ENCODE measurements at places on chromosomes 3 and 15.

GRCh38 chr3:59843821-59844220 lies 794.0 kb upstream of the CFAP20DC start:
- DNase-seq: no peak

GRCh38 chr3:138434875-138435772 lies 708 bp downstream of the ESYT3 start:
- no peak for DNase-seq

DNA sequence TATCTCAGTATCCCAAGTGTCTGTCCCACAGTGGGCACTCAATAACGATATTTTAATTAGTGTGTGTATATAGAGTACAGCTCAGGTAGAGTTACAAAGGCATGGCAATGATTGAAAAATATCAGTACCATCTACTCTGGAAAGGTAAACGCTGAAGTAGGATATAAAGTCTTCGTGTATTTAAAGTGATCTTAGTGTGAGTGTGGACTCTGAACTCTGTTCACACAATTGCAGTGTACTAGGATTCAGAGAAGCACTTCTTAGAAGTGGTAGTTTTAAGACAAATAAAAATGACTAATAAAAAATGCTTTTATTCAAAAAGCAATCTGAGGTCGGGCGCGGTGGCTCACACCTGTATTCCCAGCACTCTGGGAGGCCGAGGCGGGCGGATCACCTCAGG lies 62.9 kb upstream of the RAP2B start:
- DNase-seq: no peak

- DNase-seq: no peak
These were observed 221.6 kb upstream of the LMCD1 start for GRCh38 chr3:8279886-8280550.

DNA sequence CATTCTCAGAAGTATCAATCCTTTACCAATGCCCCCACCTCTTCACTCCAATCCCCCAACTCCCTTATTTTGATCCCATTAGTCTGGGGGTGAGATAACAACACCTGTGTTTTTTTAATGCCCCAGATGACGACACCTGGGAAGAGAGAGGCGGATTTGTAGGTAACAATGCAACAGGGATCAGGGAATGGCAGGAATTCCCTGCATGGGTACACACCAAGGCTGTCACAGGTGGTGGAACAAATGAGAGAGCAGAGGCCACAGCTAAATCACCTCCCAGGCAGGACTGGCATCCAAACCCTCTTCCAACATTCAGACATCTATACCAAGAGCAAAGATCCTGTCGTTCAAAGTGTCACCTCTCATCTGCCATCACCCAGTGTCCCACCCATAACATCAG lies 319.2 kb upstream of the TRIM42 start:
- no peak for DNase-seq

DNA sequence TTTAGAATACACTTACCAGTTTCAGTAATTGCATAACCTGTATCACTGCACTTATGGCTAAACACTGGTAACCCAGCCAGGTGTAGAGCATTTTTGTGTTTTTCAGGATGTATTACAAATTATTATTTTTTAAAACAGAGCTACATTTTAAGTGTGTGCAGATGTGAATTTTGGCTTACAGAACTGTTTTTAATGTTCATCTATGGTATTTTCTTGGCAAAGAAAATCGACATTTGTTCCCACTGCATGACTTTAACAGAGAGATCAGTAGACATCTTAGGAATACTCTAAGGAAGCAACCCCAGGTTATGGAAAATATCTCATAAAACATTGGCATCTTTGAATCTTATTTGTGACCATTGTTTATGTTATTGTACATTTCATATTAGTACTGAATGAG lies 73.3 kb downstream of the ATP13A4 start:
- no peak for DNase-seq

- no peak for DNase-seq
These were observed 47.0 kb downstream of the ZBTB20 start for GRCh38 chr3:115099986-115100571.

DNA sequence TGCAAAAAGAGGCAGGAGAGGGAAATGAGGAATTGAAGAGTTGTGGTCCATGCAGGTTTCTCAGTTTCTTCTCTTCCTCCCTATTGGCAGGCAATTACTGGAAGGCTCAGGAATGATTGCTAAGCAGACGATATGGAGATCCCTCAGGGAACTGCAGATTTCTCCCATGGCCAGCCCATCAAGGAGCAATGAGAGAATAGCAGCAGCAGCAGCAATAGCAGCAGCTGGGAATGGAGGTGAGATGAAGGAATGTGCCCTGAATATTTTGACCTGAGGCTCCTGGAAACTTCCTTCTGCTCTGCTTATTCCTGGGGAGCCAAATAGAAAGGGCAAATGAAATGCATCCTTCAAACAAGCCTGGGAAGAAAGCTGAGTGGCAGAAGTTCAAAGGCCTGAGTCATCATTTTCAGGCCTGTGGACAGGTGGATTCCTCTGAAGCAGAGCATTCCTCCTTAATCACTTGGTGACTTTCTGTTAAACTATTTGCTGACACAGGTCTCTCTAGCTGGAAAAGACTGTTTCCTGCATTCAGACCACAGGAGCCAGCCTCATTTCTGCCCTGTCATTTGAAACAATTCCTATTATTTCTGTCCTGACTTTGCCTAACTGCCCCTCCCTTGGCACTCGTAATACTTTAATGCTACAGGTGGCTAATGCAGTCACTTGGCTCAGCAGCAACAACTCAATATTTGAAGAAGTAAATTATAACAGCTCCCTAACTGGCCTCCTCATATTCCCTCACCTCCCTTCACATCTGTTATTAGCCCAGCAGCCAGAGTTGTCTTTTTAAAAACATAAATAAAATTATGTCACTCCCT lies 146.9 kb upstream of the GADL1 start:
- DNase-seq: no peak

DNA sequence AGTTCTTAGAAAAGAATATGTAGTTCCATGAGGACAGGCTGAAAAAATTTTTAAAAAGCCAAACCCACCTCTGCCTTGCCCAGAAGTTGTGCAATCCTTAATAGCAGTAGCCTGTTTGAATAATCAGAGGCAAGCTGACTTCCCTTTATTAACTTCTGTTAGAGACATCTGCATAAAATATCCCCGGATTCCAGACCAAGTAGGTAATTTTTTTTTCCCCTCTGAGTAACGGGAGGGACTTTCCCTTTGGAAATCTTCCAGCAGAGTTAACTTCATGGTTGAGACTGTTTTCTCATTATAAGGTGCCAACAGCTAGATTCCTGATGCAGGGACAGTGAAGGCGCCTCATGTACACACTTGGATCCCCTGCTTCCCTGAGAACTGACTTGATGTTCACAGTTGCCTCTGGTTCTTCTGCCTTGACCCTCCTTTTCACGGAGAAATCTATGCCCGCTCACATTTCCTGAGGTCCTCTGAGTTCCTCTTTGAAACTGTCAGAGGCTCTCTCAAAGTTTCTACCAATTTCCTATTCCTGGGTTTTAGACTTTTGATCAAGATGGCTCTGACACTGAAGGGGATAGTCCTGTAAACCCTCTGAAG lies 227.6 kb upstream of the BHLHE40 start:
- no peak for DNase-seq

- no peak for DNase-seq
These were observed 17.7 kb upstream of the ADAMTS7 start for GRCh38 chr15:78828920-78829319.

GRCh38 chr3:134372396-134373270 lies 1.6 kb downstream of the AMOTL2 start:
- no peak for DNase-seq

GRCh38 chr3:119245778-119246177 lies 5.1 kb upstream of the B4GALT4 start:
- DNase-seq: no peak

DNA sequence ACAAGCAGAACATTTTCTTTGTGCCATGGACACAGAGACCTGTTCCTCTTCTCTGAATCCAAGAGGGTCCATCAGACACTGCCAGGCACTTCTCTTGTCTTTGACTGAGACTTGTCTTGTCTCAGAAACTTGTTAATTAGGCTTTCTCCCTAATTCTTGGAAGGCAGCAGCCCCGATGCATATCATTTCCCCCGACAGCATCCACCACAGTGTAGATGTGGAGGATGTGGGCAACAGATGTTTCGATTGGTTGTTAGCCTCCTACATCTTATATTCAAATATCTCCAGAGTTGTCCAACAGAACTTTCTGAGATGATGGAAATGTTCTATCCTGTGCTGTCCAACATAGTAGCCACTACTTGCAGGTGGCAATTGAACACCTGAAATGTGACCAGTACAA lies 15.5 kb downstream of the GASK1A start:
- no peak for DNase-seq

DNA sequence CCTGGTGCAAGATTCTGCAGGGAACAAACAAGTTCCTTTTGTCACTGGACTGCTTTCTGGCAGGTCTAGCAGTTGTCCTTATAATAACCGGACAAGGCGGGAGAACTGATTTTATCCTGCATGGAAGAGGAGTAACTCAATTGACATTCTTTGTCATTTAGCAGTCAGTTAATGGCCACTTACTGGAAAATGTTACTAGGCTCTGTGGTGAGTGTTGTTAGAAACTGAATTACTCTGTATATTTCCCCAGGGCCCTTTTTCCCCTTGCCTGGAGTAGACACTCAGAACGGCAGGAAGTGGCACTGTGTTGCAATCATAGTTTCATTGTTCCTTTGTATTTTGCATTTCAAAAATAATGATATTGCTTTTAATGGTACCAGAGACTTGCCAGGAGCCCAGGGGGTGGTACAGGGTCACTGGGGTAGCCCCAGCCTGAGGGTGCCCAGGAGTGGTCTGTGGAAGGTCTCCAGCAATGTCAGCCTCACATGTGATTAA lies 318.6 kb upstream of the LRRFIP2 start:
- no peak for DNase-seq

Measured in stimulated activated CD4-positive, alpha-beta T cell treated with anti-CD3 and anti-CD28 coated beads, Interleukin-1b, Interleukin-23, amount 100 ng/mL, for 4 hours (primary cell).